ENCODE measurements at places on chromosomes 3 and 15.

DNA sequence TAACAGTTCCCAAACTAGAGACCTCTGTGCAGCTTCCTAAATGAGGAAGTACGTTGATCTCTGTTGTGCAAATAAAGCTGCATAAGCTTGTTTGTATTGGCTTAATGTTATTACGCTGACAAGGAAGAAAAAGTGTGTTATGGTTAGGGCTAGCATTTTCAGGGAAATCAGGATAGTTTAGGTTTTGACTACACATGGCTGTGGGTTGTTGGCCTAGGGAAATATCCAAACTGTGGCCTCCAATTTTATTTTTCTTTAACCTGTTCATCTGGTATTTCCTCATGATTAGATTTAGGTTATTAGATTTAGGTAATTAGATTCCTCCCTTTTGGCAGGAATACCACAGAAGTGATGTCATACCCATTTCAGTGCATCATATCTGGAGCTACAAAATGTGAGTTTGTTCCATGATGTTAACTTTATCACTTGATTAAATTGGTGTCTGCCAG, 8.7 kb upstream of the MCCC1 start:
- no peak for DNase-seq

- DNase-seq, result no peak
These were observed 921 bp downstream of the LMLN start for GRCh38 chr3:197960694-197961581.

- DNase-seq, result no peak
These were observed 2.6 kb downstream of the LRRC3B start for GRCh38 chr3:26625187-26625586.

DNA sequence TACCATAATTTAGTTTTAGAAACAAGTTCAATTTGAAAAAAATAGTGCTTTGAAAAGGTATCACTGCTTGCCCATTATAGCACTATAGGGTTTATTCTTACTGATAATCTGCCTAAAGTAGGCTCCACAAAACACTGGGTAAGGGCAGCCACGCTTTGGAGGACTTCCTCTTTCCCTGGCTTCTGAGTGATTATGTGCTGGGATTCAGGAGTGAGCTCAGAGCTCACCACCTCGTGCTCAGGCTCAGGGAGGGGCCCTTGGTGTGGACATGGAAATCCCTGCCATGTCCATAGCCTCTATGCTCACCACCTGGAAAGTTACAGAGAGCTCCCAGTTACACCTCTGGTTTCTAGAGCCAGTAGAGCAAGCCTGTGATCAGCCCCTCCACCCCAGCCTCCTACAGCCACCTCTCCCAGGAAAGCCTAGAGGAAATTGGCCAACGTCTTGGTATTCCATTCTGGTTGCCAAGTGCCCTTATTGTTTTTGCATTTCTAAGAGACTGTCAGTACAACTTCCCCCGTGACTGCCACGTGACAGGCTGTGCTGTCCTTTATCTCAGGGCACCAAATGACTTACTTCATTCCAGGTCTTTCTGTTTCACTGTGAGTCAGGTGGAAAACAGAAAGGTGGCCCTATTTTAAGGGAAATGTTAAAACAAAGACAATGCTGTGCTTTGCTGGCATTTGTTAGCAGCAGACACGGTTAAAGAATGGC, 316.0 kb downstream of the RORA start:
- no peak for DNase-seq

DNA sequence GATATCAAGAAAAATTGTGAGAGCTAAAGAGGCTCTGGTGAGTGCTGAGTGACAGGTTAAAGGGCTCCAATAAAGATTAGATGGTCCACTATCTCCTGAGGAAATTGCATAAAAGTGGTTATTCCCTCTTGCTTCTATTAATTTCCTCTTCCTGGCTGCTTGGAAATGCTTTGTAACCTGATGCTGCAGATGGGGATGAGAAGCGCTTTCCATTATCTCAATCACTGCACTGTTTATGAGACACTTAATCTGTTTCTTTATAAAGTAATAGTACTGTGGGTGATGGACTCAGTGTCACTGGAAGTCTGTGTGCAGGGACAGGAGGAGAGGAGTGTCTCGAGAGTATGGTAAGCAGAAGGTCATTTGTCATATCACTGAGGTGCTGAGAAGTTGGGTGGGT, 305.3 kb downstream of the EPHB1 start:
- no peak for DNase-seq

DNA sequence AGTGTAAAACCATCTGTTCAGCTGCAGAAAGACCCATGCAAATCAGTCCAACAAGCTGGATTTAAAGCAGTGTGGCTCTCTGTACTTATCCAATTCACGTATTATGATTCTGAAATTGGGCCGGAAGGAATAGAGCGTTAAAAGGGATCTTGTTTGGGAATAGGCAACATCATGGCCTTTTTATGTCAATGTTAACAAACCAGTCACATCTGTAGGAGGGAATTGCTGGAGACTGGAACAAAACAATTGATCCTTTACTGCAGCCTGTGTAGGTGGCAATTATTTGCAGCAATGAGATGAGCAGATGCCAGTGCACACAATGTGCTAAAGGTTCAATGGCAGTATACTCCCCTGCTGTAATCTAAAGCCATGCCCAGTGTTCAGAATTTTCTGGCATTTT, 887.4 kb upstream of the ROBO1 start:
- DNase-seq, result no peak

GRCh38 chr15:35874260-35874905, 328.4 kb upstream of the DPH6 start:
- DNase-seq, result no peak

- no peak for DNase-seq
These were observed 141.5 kb downstream of the GADL1 start for GRCh38 chr3:30752970-30753369.

GRCh38 chr15:64092075-64092820, 1.4 kb downstream of the CIAO2A start:
- no peak for DNase-seq

GRCh38 chr15:33489335-33489734, 178.6 kb downstream of the RYR3 start:
- no peak for DNase-seq

DNA sequence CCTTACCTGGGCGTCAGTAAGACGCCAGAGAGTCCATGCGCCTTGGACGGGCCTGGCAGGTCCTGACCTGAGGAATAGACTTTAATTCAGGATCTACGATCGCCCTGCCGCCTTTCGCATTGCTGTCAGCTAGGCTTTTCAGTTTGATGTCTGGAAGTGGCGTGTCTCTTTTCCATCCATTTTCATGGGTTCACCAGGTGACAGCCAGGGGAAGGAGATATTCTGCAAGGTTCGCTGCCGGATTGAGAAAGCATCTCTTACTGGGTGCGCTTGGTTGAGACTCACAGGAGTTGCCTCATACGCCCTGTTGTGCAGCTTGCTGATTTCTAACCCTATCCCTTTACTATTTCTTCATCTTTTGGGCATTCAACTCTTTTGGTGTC, 7.4 kb downstream of the EPHA3 start:
- DNase-seq, result no peak

GRCh38 chr15:74812533-74812932, at the start of gene LMAN1L:
LMAN1L (plus strand) TSS chr15:74812835; CDS start chr15:74812855, 20 bp downstream.
- DNase-seq, result no peak

DNA sequence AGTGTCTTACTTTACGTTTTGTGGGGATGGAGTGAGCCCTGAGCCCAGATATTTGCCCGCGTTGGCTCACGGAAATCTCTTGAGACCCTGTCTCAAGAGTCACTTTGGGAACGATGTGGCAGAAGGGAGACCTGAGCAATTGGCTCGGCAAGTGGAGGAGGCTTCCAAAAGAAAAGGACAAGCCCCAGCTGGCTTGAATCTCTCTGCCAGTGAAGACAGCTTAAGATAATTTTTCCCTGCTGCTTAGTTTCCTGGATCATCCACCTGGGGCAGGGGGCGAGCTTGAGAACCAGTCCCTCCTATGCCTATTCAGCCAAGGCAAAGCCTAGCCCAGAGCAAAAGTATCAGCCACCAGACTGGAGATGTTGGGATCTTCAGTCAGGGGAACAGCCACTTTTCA, 708 bp downstream of the SEC22A start:
- DNase-seq, result no peak

DNA sequence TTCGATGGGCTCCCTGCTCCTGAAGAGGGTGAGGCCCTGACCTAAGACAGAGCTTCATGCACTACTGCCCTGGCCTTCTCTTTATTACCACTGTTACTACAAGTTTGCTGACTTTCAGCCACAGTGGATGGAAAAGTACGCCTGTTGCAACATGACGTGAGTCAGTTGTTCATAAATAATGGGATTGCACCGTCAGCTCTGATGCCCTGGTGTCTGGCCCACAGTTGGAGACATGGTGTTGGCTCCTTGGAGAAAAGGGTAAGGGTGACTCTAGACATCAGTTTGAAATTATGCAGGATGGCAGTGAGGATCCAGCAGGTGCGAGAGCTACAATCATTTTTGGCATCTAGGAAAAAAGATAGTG, 5.5 kb downstream of the PAQR5 start:
- DNase-seq, result no peak

GRCh38 chr3:129207479-129207878, 23.8 kb upstream of the CNBP start:
- DNase-seq, result no peak

- DNase-seq, result no peak
These were observed 902 bp upstream of the ZCWPW2 start for GRCh38 chr3:28347374-28348264.

DNA sequence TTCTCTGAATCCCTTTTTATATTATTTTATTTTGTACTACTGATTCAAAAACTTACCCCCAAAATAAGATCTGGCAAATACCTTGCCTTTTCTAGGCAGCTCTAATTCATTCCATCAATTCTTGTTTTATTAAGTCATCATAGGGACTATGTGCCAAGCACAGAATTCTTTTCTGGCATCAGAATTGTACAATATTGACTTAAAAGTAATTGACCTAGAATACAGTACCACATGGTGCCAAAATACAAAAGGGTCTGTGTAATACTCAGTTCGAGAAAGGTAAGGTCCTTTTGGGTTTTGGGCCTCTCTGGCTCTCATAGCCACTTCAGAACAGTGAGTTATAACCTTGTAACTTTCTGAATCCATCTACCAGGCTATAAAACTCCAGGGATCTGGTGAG, 46.2 kb downstream of the KBTBD8 start:
- DNase-seq, result no peak

DNA sequence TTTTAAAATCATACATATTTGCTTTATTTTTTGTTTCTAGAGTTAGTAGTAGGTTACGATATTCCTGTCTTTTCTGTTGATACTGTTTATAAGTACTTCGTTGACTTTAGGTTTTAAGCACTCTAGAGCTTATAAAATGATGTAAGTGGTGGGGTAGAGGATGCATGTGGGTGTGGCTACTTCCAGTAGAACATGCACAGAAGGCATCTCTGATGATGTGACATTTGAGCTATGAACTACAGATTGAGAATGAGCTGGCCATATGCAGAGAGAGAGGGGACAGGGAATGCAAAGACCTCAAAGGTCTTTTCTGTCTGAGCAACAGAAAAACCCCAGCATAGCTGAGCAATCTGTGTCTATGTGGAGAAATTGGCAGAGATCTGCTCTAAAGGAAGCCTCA, 233.9 kb upstream of the STAC start:
- DNase-seq, result no peak

DNA sequence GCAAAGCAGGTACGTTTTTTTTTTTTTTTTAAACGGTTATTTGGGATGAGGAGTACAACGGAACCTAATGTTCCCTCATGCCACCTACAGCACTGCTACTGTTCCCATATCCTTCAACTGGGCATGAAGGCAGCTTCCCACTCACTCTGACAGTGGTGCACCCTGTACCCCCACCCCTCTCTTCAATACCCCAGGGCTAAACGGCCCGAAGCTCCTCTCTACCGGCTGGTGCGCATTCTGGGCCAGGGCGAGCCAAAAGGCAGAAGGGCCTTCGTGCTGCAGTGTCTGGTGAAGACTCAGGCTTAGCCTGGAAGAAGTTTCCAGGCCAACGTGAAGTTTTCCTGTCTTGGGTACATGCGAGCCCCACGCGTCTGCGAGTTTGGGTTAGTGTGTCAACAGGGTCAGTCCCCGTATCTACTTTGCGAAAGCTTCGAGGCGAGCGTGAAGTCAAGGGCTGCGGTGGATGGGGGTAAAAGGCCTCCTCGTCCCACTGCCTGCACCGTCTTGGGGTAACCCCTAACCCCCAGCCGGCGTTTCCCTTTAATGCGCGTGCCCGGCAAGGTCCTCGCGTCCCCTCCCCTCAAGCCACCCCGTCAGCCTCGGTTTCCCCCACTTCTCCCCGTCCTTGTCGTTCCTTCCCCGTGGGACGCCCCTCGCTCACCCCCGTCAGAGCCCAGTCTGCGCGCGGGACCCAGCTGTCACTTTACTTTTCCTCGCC, 765 bp upstream of the UBE2E2 start:
- DNase-seq, result no peak

GRCh38 chr15:29885183-29885582, 62.9 kb upstream of the TJP1 start:
- no peak for DNase-seq

DNA sequence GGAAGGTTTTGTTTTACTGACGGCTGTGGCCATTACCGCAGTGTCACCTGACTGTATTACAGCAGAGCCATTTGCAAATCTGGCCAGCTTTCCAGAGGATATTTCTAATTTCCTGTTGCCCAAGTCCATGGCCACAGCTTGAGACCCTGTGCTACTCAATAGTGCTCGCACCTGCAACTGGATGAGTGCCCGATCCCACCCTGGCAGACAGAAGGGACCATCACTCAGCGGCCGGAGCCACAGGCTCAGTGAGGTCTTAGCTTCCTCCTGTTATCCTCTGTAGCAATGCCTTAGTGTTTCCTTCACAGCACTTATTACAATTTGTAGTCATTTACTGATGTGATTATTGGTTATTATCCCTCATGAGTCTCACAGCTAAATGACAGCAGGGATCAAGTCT, 184.8 kb downstream of the LRRN1 start:
- DNase-seq, result no peak

DNA sequence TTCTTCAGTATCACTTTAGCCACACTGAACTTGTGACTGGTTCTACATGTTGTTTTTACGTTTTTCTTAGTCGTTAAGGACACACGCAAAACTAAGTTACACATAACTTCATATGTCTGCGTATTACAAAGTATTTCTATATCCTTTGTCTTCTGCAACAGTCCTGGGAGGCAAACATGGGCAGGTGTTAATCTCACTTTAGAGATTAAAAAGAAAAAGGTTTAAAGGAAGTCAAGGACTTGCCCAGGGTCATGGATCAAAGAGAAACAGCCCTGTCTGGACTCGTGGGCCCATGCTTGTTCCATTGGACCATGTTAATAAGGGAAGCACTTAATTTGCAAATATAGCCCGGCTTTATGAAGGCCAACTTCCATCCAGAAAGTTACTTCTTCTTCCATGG, 98.6 kb upstream of the LPP start:
- DNase-seq, result no peak

DNA sequence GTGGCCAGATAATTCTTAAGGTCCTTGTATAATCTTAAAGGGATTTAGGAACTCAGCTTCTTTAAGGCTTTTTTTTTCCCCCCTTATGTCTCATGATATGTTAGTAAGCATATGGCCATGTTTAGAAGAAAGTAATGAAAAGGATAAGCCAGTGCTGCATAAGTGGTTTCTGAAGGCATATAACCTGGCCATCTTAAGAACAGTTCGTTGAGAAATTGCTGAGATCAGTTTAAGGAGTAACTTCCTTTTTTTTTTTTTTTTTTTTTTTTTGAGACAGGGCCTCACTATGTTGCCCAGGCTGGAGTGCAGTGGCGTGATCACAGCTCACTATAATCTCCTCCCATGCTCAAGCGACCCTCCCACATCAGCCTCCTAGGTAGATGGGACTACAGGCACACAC, 51.7 kb downstream of the UBE2E2 start:
- no peak for DNase-seq

Measured in activated effector memory CD4-positive, alpha-beta T cell treated with Interleukin-2 at 50 U/mL for 16 hours (primary cell).